ENCODE measurements at places on chromosomes 3 and 15.
A peak's percentile ranks its signal among the peaks of the same experiment; 100 is the strongest.

GRCh38 chr3:70010346-70010745, 10.8 kb downstream of the SAMMSON start:
- H3K27me3 ChIP-seq: no peaks in the 10 kb centered on the region
- H3K4me1 ChIP-seq: no peaks in the 10 kb centered on the region
- H3K36me3 ChIP-seq: no peaks in the 10 kb centered on the region
- no peak overlapping the region for H3K27ac ChIP-seq
- no peak for DNase-seq
- no peak overlapping the region for H3K4me3 ChIP-seq

DNA sequence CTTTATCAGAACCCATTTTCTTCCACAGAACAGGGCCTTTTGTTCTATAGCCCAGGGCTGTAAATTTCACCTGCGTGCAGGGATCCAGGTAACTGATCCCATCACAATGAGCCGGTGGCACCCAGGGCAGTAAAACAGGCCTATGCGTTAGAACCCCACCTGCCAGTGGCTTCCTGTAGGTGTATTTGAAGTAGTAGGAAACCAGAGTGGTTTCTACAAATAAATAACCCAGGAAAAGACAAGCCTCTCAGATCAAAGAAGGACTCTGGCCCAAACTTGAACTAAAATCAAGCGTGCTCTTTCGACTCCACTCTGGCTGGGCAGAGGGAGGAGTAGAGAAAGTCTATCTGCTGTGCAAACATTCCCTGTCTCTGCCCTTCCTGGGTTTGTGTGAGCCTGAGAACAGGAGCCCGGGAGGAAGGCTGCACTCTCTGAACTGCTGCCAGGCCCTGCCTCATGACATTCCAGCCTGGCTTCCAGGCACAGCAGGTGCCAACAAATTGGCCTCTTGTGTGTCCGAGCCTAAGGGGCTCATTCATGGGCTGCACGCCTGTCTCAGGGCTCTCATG, 77.7 kb downstream of the CEMIP start:
- H3K27ac ChIP-seq: no peak overlapping the region
- no peak overlapping the region for H3K4me3 ChIP-seq
- no peak for DNase-seq
- H3K36me3 ChIP-seq: no peaks in the 10 kb centered on the region
- H3K27me3 ChIP-seq: no peaks in the 10 kb centered on the region

GRCh38 chr15:60161704-60162103, 157.6 kb downstream of the FOXB1 start:
- no peaks in the 10 kb centered on the region for H3K27me3 ChIP-seq
- no peaks in the 10 kb centered on the region for H3K36me3 ChIP-seq
- H3K4me1 ChIP-seq: no peaks in the 10 kb centered on the region
- no peak overlapping the region for H3K4me3 ChIP-seq
- no peak for DNase-seq

DNA sequence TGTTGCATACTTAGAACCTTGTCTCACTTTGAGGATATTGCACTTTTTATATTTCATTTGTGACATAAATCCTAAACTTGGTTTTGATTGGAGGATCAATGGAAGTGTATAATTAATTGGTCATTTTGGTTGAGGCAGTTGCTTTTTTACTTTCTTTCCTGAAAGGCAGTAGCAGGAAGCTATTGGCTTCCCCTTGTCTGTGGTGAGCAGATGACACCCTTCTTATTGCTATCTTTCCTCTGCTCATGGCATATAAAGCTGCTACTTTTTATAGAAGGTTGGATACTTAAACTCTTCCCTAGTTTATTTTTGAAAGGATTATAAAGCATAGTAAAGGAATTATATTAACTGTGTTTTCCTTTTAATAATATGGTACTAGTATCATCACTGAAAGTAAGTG, 28.6 kb downstream of the FAM98B start:
- no peaks in the 10 kb centered on the region for H3K27me3 ChIP-seq
- no peak for DNase-seq
- H3K36me3 ChIP-seq: peaks cover 72% of the 10 kb centered on the region
- H3K4me3 ChIP-seq: no peak overlapping the region
- no peaks in the 10 kb centered on the region for H3K4me1 ChIP-seq
- H3K27ac ChIP-seq: no peak overlapping the region

DNA sequence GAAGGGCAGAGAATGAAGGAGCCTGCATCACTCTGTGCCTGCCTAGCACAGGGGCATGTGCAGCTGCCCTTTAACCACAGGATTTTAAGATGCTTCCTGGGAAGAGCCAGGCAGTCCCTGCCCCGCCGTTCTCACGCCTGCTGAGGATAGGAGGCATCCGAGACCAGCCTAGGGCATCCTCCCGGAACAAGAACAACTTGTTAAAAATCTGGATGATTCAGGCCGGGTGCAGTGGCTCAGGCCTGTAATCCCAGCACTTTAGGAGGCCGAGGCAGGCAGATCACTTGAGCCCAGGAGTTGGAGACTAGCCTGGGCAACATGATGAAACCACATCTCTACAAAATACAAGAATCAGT, 15.2 kb downstream of the NRROS start:
- H3K4me3 ChIP-seq: no peak overlapping the region
- peaks cover 15% of the 10 kb centered on the region for H3K4me1 ChIP-seq
- H3K27me3 ChIP-seq: no peaks in the 10 kb centered on the region
- H3K27ac ChIP-seq: peak overlapping the region; percentile 6
- H3K36me3 ChIP-seq: no peaks in the 10 kb centered on the region
- no peak for DNase-seq

GRCh38 chr3:52524258-52524751, 9.4 kb downstream of the NT5DC2 start:
- H3K36me3 ChIP-seq: peaks cover 43% of the 10 kb centered on the region
- H3K27ac ChIP-seq: no peak overlapping the region
- no peak overlapping the region for H3K4me3 ChIP-seq
- H3K4me1 ChIP-seq: peaks cover 17% of the 10 kb centered on the region

- H3K4me3 ChIP-seq: no peak overlapping the region
- no peak for DNase-seq
- H3K27me3 ChIP-seq: no peaks in the 10 kb centered on the region
- H3K4me1 ChIP-seq: no peaks in the 10 kb centered on the region
These were observed 47.0 kb downstream of the PTPN23 start for GRCh38 chr3:47427866-47428265.

GRCh38 chr15:93044301-93045190, 44.5 kb downstream of the RGMA start:
- no peak for DNase-seq
- H3K36me3 ChIP-seq: no peaks in the 10 kb centered on the region
- H3K27ac ChIP-seq: no peak overlapping the region
- no peaks in the 10 kb centered on the region for H3K4me1 ChIP-seq

GRCh38 chr3:9077029-9077428, 113.8 kb upstream of the RAD18 start:
- no peak for DNase-seq
- H3K4me1 ChIP-seq: peaks cover 15% of the 10 kb centered on the region
- no peaks in the 10 kb centered on the region for H3K36me3 ChIP-seq
- H3K27me3 ChIP-seq: no peaks in the 10 kb centered on the region
- no peak overlapping the region for H3K27ac ChIP-seq

- DNase-seq: no peak
- no peak overlapping the region for H3K27ac ChIP-seq
- no peaks in the 10 kb centered on the region for H3K4me1 ChIP-seq
- no peaks in the 10 kb centered on the region for H3K27me3 ChIP-seq
- no peaks in the 10 kb centered on the region for H3K36me3 ChIP-seq
These were observed 44.6 kb downstream of the SH3BP5 start for GRCh38 chr3:15287565-15288330.

GRCh38 chr3:13277196-13277813, 142.8 kb downstream of the NUP210 start:
- H3K27me3 ChIP-seq: peaks cover 24% of the 10 kb centered on the region
- H3K4me1 ChIP-seq: no peaks in the 10 kb centered on the region
- H3K4me3 ChIP-seq: no peak overlapping the region
- peak; percentile 11 for DNase-seq
- no peaks in the 10 kb centered on the region for H3K36me3 ChIP-seq

GRCh38 chr3:28746990-28747389, 398.4 kb upstream of the AZI2 start:
- DNase-seq: no peak
- no peak overlapping the region for H3K27ac ChIP-seq
- peaks cover 5% of the 10 kb centered on the region for H3K4me1 ChIP-seq
- H3K27me3 ChIP-seq: no peaks in the 10 kb centered on the region
- H3K36me3 ChIP-seq: no peaks in the 10 kb centered on the region

DNA sequence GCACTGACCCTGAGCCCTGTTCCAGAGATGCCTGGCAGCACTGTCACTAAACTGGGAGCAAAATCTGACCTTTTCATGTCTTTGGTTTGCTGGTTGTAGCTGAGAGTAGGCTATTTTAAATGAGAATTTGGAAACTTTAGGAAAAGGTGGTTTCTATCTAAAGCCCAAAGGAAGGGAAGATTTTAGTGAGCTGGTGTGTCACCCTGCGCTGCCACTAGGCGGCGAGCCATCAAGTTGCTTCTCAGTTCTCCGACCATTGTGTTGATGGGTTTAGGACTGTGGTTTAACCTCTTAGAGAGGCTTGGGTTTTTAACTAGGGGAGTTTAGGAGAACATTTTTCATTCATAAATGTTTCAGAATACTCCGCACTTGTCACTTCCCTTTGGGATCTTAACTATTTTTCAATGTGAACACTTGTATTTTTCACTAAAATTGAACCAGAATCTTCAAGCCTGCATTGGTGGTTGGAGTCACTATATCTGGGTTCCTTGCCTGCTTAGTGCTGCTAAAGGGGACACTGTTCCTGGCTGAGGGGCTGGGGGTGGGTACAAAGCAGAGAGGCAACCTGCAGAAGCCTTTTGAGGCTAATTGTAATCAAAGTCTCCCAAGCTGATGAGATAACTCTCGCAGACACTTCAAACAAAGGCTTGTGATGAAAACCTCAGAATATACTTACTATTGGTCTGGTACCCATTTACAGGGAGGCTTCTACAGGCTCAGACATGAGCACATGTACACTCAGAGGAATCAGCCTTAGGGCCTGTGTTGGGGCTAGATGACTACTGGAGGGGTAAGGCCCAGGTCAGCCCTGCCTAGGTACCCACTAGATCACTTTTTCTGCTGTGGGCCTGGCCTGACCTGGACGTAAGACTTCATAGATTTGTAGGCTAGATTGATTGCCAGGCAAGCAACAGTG, 16.8 kb downstream of the EXOSC7 start:
- H3K4me1 ChIP-seq: peaks cover 37% of the 10 kb centered on the region
- H3K36me3 ChIP-seq: peaks cover 68% of the 10 kb centered on the region
- peak; percentile 79 for DNase-seq
- H3K27ac ChIP-seq: peak overlapping the region; percentile 81

DNA sequence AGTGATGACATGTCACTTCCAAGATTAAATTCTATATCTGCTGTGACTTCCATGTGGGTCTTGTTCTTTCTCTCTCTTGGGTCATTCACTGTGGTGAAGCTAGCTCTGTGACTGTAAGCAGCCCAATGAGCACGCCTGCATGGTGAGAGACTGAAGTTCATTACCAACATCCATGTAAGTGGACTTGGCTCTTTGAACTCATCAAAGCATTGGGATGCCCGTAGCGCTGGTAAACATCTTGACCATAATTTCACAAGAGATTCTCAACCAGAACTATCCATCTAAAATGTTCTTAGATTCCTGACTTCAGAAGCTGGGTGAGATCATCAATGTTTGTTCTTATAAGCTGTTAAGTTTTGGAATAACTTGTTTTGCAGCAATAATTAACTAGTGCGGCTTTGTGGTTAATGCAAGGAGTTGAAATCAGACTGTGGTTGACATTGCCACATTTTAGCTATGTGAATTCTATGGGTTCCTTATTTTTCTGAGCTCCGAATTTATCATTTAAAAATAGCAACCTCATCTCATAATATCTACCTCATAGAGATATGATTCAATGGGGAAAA, 31.6 kb upstream of the LRRC3B start:
- no peaks in the 10 kb centered on the region for H3K27me3 ChIP-seq
- no peak for DNase-seq
- no peaks in the 10 kb centered on the region for H3K36me3 ChIP-seq
- no peaks in the 10 kb centered on the region for H3K4me1 ChIP-seq
- H3K4me3 ChIP-seq: no peak overlapping the region

GRCh38 chr3:156902916-156903315, 76.8 kb downstream of the LEKR1 start:
- no peaks in the 10 kb centered on the region for H3K36me3 ChIP-seq
- no peaks in the 10 kb centered on the region for H3K27me3 ChIP-seq
- DNase-seq: no peak
- no peak overlapping the region for H3K4me3 ChIP-seq
- no peak overlapping the region for H3K27ac ChIP-seq

DNA sequence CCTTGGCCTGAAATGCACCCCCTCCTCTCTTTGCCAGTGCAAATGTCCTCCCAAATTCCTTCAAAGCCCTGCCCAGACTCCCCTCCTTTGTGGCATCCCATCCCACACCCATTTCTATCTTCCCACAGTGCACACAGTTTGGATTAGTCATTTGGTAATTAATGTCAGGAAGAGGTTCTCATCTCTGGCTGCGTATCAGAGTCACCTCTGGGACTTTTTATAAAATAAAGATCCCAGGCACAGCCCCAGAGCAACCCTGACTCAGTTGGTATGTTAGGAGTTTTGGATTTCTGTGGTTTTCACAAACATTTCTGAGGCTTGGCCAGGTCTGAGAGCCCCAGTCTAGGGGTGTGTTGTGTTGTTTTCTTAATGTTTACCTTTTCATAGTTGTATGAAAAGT, 41.6 kb downstream of the C3orf20 start:
- H3K27me3 ChIP-seq: no peaks in the 10 kb centered on the region
- H3K4me3 ChIP-seq: no peak overlapping the region
- no peak overlapping the region for H3K27ac ChIP-seq
- H3K4me1 ChIP-seq: no peaks in the 10 kb centered on the region
- no peak for DNase-seq

GRCh38 chr3:181326637-181327223, 337.2 kb upstream of the DNAJC19 start:
- DNase-seq: no peak
- no peak overlapping the region for H3K27ac ChIP-seq
- H3K4me1 ChIP-seq: no peaks in the 10 kb centered on the region
- H3K27me3 ChIP-seq: no peaks in the 10 kb centered on the region
- no peak overlapping the region for H3K4me3 ChIP-seq
- H3K36me3 ChIP-seq: no peaks in the 10 kb centered on the region

- H3K36me3 ChIP-seq: no peaks in the 10 kb centered on the region
- no peaks in the 10 kb centered on the region for H3K4me1 ChIP-seq
- no peak overlapping the region for H3K4me3 ChIP-seq
- peaks cover 30% of the 10 kb centered on the region for H3K27me3 ChIP-seq
- H3K27ac ChIP-seq: no peak overlapping the region
- DNase-seq: no peak
These were observed 3.1 kb downstream of the ATP2B2 start for GRCh38 chr3:10502185-10502880.

- H3K27ac ChIP-seq: peak overlapping the region; percentile 91
- peak; percentile 90 for DNase-seq
- H3K4me3 ChIP-seq: peak overlapping the region; percentile 89
- H3K36me3 ChIP-seq: peaks cover 14% of the 10 kb centered on the region
These were observed 16.9 kb upstream of the SEMA4B start for GRCh38 chr15:90184119-90184785.
